ENCODE measurements at places on chromosomes 11 and 22. TPM values are rescaled to one million over a fixed set of nuclear protein-coding genes. Genes with fewer than 3 reads are reported as not detected.

OR52A1 gene
- not detected for total RNA-seq

RAB36 gene
- total RNA-seq, result 1.0 TPM

LYVE1 gene
- total RNA-seq, result 16.6 TPM

VPREB1 gene
- total RNA-seq, result not detected

CBLIF gene
- total RNA-seq, result not detected

SORL1 gene
- total RNA-seq, result 52.0 TPM

DKK3 gene
- total RNA-seq, result 21.8 TPM

RPS13 gene
- 710 TPM for total RNA-seq

RCOR2 gene
- not detected for total RNA-seq

NLRP6 gene
- 687 TPM for total RNA-seq

GRCh38 chr22:17164392-17165024, 5.4 kb upstream of the HDHD5 start:
- DNase-seq, result no peak

DNA sequence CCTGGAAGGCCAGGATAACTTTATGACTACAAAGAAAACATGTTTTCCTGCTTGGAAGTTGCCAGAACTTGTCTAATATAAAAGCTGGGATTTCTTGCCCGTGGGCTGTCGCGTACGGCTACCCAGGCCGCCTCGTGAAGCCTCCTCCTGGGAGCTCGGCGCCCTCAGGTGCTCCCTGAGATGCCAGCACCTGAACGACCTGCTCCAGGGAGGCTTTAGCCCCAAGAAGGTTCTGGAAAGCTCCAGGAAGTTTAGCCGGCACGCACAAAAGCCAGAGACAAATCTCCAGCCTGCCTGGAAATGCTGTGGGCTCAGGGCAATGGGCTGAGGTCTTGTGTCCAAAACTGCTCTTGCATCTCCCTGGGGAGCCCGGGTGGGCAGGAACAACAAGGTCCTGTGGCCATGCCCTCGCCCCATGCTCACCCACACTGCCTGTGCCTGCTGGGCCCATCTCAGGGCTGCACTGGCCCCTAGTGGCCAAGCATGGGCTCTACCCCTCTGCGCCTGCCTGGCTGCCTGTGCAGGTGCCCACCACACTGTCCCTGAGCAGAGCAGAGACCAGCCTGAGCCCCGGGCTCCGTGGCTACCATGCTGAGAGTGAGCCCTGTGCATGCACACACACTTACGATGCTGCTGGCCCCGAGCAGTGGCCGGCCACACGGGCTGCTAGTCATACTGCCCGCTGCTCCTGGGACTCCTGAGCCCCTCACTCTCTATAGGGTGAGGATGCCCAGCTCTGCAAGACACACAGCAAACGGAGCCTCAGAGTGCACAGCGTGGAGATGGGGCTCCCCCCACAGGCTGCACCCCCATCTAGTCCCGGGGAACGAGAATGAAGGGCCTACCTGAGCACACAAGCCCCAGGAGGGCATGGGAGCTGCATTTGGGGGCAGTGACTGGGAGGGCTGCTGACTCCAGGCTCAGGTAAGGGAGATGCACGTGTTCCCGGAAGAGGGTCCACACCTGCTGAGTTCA, 4.9 kb upstream of the CELSR1 start:
- peak; percentile 84 for DNase-seq

DNA sequence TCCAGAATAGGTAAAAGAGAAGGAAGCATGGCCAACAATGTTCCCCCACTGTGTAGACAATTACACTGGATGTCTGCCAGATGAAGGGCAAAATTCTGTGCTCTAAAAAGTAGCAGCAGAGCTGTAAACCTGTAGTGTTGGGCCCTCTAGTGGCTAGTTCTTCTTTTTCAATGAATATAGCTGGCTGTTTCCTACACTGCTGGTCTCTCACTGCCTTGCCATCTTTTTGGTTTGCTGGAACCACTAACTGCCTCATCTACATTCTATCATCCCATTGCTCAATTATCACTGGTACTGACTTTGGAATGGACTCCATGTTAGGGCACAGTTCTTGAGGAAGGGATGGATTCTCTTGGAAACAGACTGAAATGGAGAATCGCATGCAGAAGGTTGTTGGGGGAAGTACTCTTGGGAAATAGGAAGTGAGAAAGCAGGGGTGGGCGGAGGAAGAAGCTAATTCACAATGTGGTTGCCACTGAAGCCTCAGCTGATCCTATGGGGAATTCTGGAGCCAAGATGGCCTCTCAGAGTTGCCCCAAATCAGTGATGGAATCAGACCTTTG, 17.9 kb downstream of the KCNE3 start:
- DNase-seq, result no peak

DNA sequence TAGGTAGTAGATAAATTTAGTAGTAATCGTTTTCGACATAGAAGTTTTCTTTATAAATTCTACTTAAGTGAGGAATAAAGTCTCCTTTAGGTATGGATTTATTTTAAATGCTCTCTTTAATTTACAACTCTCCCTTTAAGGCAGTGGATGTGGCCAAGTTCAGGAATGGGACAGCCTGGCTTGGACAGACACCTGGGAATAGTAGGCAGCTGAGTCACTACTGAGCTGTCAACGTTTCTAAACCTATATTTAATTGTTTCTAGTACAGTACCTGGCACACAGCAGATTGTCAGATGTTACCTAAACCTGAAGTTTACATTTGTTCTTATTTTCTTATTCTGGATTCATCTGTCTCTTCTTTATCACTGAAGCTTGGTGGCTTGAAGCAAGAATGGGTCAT, 85.1 kb downstream of the DEPDC5 start:
- no peak for DNase-seq

GRCh38 chr11:62905927-62906531, 15.1 kb downstream of the CHRM1 start:
- DNase-seq, result peak; percentile 63

DNA sequence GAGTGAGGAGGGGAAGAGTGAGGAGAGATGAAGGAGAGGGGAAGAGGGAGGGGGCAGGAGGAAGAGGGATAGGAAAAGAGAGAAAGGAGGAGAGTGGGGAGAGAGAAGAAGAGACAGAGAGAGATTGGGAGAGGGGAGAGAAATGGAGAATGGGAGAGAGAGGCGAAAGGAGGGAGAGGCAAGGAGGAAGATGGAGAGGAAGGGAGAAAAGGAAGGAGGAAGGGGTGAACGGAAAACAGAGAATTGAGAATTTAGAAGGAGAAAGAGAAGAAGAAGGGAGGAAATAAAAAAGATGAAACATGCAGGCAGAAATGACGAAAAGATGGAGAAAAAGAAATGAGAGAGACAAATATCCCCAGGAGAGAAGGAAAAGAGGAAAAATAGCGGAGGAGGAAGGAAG, 502.8 kb downstream of the MN1 start:
- no peak for DNase-seq

GRCh38 chr11:67090717-67091116, 28.3 kb upstream of the KDM2A start:
- DNase-seq, result no peak

DNA sequence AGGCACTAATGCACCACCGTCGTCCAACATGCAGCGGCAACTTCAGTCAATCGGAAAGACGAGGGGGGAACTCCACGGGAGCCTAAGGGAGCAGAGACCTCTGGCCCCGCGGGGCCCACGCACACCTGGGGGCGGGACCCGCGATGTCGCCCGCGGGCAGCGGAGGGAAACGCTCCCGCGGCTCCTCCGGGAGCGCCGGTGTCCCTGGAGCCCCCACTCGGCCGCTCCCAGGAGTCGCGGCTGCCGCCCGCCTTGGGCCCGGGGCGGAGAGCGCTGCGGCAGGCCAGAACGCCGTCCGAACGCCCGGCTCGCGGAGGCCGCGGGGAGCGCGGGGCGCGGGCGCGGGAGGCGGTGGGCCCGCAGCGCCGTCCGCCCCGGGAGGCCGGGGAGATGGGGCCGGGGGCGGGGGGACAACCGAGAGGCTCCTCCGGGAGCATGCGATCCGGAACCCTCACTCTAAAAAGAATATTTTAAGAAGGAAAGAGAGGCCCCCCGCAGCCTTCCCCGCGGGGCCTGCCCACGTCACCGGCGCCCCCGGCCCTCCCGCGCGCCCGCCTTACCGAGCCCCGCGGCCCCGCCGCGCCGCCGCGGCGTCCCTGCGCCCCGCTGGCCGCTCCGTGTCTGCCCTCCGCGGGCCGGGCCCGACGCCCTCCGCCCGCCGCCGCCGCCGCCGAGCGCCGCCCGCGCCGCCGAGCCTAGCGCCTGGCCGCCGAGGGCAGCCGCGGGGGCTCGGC, 86.6 kb upstream of the ARHGAP32 start:
- no peak for DNase-seq

DNA sequence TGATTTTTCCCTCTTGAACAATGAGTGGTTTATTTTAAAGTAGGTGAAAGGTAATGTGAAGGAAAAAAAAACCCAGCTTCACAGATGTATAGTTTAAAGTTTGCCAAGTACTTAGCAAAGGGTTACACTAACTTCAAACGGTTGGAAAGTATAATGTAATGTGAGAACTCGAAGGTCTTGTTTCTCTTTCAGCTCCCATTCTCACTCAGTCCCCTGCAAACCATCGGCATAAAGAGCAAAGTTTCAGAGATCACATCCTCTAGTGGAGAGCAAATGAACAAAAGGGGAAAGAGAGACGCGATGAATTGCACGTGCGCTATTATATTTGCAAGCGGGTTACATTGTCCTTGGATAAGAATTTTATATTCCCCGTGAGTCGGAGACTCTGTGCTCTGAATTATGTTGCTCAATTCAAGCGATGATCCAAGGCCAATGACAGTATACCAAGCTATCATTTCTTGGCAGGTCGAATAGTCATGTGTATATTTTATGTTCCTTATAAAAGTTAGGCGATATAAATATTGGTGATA, 37.6 kb upstream of the BIRC3 start:
- DNase-seq, result no peak

DNA sequence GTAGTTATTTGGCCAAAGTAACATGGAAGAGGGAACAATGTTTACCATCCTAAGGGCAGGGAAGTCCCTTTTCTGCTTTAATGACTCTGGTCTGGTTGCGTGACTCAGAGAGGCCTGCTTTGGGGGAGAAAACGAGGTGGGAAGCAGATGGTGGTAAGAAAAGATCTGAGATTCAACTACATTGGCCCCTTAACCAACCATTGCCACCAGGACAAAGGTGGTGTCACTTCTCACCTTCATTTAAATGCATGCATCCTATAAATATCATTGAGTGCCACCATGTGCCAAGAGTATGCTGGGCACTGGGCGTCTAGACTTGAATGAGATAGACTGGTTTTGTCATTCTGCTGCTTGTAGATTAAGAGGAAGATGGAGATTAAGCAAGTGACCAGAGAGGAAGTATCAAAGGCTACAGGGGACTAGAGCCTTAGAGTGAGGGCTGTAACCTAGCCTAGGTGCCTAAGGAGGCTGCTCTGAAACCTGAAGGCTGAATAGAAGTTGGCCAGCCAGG, 3.6 kb upstream of the SORL1 start:
- DNase-seq, result no peak

DNA sequence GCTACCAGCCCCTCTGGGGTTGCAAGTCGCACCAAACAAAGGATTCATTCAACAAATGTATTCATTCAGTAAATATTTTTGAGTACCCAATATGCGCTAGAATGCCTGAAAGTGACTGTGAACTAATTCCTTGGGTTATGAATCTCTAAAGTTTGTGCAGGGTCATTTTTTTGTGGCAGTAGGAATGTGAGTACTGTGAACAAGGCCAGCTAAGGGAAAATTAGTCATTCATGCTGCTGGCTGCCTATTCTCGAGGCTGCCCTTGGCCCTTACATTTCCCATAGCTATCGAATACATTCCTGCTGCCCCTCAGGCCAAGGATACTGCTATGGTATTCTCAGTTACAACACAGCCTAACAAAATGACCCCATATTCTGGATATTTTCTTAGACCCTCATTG, 141.6 kb downstream of the TRPC6 start:
- DNase-seq, result no peak

DNA sequence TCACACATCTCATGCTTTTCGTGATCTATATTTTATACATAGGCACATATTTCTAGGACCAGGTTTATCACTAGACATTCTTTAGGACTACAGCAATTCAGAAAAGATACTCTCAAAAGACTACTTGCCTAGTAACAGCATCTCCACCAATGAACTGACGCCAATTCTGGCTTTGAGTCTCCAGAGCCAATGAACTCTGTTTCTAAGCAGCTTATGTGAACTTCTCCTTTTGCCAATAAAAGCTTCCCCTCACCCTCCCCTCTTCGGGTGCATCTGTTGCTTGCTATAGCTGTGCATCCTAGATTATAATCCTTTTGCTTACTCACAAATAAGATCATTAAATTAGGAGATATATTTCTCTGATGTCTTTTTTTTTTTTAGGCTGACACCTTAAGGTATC, 11.4 kb upstream of the ANKK1 start:
- no peak for DNase-seq

GRCh38 chr11:122439866-122440810, 215.4 kb upstream of the UBASH3B start:
- DNase-seq, result no peak

GRCh38 chr11:112185883-112186282, 10.6 kb downstream of the BCO2 start:
- no peak for DNase-seq

DNA sequence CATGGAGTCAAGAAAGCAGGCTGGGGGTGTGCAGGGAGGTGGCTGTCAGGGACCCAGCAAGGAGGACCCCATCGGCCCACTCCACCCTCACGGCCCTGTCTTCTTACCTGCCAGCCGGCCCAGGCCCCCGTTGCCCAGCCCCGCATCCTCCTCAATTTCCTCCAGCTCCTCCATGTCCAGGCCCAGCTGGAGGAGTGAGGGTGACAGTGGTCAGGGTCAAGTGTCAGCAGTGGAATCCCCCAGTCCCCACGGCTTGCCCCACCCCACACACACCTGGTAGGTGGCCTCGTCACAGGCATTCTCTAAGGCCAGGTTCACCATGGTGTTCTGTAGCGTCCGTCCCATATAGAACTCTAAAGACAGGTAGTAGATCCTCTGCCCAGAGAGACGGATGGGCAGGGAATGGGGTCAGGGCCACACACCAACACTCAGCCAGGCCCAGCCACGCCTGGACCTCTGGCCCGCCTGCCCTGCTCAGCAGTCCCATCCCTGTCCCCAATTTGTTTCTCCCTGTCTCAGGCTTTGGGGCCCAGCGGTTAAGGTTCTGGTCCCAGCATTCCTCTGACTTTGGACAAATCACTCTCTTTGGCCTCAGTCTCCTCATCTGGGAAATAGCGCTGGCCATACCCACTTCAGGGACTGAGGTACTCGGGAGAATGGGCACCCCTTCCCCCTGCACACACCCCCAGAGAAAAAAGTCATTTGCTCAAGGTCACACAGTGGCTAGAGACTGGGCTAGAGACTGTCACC, 1.3 kb downstream of the PYGM start:
- no peak for DNase-seq

DNA sequence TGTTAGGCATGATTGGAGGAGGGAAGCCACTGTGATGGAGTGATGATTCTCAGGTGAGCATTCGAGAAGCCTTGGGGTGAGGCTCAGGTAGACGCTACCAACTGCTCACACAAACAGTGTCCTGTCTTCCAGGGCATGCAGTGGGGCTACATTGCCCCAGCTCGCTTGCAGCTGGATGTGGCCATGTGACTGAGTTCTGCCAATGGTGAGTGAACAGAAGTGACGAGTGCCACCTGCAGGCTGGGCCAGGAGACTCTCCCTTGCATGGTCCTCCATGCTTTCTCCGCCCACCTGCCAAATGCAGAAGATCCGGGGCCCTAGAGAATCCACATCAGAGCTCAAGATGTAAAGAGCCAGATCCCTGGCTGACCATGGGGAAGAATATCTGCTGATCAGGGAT, 195.9 kb downstream of the BCR start:
- peak; percentile 72 for DNase-seq
